CD4-positive, alpha-beta memory T cell (primary cell): ENCODE measurements at places on chromosomes 6 and 20.

DNA sequence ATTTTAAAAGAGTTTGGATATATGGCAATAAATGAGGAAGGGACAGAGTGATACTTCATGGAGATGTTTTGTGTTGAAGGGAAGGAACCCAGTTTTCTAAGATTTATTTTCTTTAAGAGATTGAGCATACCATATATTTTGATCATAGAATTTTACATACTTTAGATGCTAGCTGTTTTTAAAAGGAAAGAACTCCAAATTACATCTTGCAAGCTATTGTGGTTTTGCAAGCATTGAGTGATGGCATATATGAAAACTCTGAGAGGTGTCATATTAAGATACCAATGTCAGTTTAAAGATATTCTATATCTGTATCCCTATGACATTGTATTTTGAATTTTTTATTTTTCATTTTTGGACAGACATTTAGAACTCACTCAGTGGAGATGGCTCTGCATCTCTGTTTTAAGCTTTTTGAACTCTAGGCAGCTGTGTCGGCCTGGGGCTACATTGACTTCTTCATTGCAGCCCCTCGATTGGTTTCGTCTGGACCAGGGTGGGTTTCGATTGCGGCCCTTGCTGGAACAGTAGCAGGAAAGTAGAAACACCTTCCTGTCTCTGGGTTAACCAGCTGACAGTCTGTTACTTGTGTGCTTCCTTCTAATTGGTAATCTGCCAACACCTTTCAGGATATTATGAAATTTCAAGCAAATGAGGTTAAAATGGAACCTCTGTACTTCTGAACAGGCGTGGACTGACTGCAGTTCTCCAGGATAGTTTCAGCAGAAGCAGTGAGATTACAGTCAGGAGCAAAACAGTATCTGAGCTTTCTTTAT is 14.0 kb downstream of the IGF2R start:
- peak; percentile 37 for DNase-seq

- DNase-seq = no peak
These were observed 3.5 kb downstream of the MMP24OS start for GRCh38 chr20:35274172-35275092.

DNA sequence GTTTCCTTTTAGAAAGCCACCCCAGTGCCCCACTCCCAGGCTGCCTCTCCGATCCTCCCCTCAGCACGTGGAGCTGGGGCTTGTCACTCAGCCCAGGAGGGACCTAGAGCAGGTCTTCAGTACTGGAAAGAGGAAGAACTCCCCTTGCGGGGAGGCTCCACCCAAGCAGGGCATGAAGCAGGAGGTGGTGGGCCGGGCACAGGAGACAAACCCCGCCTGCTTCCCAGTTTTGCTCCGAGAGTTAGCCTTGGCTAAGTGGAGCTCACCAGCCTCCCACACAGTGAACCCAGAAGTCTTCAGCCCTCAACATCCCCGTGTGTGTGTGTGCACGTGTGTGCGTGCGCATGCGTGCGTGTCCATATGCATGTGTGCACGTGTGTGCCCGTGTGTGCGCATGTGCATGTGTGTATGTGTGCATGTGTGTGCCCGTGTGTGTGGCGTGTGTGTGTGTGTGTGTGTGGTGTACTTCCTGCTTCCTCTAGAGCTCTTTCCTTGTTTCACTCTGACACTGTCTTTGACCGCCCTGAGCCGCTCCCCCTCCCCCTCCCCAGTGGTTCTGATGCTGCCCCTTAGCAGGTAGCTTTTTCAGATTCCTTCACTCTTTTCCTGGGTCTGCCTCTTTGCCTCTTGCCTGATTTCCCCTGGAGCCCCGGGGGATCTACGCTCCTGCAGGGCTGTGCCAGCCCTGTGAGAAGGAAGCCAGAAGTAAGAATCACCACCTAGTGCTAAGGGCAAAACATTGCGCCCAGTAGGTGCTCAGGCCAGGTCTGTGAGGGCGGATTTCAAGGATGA is 239.8 kb downstream of the CDC5L start:
- no peak for DNase-seq

- no peak for DNase-seq
These were observed 332.8 kb downstream of the BTBD9 start for GRCh38 chr6:38306931-38307330.

GRCh38 chr6:166437661-166438060 is 54.9 kb upstream of the MPC1 start:
- no peak for DNase-seq
